ENCODE measurements at places on chromosomes 12 and 14. TPM values are rescaled to one million over a fixed set of nuclear protein-coding genes. Genes with fewer than 3 reads are reported as not detected.
A peak's percentile ranks its signal among the peaks of the same experiment; 100 is the strongest.

DNA sequence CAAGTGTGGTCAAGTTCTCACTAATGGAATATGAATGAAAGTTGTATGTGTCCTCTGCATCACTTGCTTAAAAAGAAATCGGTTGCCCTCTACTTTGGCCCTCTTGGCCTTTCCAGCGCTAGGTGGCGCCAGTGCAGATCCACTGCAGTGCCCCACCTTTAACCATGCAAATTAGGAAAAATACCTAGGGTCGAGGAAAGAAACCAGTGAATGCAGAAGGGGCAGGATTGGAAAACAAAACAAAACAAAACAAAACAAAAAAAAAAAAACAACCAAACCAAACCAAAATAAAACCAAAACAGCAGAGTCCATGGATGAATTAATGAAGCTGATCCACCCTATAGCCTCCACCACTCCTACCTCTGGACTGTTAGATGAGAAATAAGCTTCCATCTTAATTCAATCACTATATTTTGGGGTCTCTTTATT lies 12.9 kb upstream of the NEMF start:
- peak; percentile 85 for DNase-seq

SERPINA12 gene
- total RNA-seq = not detected

DNA sequence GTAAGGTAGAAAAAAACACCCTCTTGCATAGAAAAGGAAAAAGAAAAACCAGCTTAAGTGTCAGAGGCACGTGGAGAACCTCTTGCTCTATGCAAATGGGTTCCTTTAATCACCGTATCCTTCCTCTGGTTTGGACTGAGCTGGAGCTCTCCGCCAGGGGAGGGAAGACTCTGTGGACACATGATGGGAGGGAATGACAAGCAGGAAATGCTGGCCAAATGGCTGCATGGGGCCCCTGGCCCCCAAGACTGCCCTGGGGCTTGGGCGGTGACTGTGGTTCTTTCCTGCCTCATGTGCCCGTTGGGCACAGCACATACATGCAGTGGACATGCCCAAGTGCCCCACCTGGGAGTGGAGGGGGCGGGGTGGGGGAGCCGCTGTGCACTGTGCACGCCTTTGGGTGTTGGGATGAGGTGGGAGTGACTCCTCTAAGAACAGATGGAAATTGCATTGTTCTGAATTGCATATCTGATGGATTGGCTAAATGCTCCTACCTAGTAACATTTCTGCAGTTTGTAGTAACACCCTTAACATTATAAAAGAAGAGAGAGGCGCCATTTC lies 166.4 kb upstream of the AVPR1A start:
- no peak for DNase-seq

PAH gene
- not detected for total RNA-seq

GRCh38 chr12:77724367-77724957 lies 106.2 kb upstream of the NAV3 start:
- no peak for DNase-seq

DNA sequence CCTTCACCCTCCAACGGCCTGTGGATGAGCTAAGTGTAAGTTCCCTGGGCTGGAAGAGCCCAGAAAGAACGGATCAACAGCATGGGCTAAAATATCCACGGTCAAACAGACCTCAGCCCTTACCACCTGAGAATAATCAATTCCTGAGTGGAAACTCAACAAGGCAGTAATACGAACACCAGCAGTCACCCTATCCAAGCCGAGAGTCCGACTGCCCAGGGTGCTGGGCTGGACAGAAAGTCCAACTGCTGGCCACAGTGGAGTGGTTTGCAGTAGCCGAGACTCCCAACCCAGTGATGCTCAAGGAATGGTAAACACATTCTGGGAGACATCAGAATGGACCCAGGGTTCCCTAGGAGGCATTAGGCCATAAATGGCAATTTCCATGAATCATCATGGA lies 36.8 kb downstream of the ANO2 start:
- no peak for DNase-seq

- no peak for DNase-seq
Observed at GRCh38 chr14:59262717-59263454, 74.4 kb downstream of the DAAM1 start.

DNA sequence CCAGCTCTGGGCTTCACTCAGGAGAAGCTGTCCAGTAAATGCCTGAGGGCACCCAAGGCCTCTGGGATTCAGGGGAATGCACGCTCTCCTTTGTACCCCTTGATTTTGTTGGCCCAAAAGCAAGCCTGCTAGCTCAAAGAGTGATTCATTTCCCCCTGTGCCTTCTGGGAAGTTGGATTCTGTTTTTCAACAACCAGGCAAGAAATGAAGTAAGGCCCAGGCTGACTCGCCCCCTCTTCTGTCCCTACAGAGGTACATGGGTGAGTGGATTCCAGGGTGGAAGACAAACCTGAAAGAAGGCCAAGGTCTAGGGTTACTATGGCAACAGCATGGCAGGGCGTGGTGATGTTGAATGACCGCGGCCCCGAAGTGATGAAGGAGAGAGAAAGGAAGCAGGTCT lies 9.3 kb upstream of the SERPINA5 start:
- DNase-seq = no peak
